Activated CD4-positive, CD25-positive, alpha-beta regulatory T cell (primary cell): ENCODE measurements at places on chromosomes 4 and X.

- DNase-seq: no peak
Measured at GRCh38 chrX:151801980-151802379, 67.4 kb downstream of the CNGA2 start.

DNA sequence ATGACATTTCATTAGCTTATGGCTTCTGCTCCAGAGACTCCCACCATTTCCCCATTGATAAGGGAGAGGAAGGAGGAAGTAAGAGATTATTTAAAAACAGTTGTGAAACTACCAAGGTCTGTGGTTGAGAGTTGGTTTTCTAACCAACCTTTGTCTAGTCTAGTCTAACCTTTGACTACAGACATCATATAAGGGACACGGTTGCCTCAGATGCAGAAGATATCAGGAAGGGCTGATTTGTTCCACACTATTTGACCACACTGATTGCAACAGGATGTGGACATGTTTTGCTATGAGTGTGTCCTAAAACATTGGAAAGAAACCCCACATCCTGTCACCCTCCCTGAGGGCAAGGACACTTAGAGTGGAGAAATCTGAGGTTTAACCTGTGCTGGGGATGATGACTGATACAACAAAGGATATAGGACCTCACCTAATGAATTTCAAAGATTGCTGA is 53.0 kb downstream of the COQ2 start:
- no peak for DNase-seq

- DNase-seq: no peak
Measured at GRCh38 chr4:80180743-80181142, 16.6 kb upstream of the PRDM8 start.

GRCh38 chr4:186502231-186502630 is 53.1 kb downstream of the MTNR1A start:
- no peak for DNase-seq

DNA sequence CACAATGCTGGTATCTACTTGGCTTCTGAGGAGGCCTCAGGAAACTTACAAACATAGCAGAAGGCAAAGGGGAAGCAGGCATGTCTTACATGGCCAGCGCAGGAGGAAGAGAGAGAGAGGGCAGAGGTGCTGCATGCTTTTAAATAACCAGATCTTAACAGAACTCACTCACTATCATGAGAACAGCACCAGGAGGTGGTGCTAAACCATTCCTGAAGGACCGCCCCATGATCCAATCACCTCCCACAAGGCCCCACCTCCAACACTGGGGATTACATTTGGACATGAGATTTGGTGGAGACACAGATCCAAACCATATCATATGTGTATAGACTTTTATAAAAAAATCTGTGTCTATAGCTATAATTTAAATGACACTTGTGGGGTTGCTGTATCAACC is 48.6 kb upstream of the ERVMER34-1 start:
- DNase-seq: no peak
